Trophoblast cell (in vitro differentiated cells and primary cell): ENCODE measurements at places on chromosomes 16 and 17.

DNA sequence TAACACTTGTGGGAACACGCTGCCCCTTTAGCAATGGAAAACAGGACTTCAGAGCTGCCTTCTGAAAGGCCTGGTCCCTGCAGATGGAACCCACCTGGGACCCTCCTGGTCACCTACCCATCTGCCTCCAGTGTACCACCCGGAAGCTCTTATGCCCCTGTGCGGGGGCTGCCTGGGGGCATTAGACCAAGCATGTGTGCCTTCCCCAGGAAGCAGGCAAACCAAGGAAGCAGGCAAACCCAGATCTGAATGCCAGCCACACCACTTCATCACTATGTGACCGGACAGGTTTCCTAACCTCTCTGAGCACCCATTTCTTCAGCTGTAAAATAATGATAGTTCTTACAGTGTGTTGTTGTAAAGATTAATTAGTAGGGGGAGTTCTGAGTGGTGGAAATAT, 20.8 kb upstream of the LRRC37A3 start:
- peak; percentile 83 for DNase-seq

- no peak for DNase-seq
Measured at GRCh38 chr17:921161-921560, 58.4 kb downstream of the NXN start.

DNA sequence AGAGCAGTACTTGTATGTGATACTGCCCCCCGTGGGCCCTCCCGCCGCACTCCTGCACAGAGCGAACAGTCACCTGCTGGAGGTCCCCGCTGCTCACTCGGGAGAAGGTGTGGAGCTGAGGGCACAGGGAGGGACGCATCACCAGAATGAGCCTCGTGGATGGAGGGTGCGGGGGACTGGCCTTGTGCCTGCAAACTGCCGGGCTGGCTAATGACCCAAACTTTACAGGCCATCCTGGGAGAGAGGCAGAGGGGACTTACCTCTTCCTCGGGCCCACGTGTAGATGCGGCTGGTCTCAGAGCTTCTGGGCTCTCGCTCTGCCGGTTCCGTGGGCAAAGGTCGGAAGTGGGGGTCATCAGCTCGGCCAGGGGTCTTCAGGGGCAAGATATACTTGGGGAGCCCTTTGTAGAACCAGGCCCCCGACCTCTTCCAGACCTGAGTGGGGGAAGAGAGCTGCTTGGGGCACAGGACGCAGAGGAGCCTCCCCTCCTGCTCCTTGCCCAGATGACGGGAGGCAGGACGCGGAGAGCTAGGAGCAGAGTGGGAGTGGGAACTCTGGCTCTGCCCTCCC, 65.5 kb upstream of the DOC2B start:
- no peak for DNase-seq

- DNase-seq = no peak
Measured at GRCh38 chr17:13016881-13017654, 759 bp downstream of the ELAC2 start.

DNA sequence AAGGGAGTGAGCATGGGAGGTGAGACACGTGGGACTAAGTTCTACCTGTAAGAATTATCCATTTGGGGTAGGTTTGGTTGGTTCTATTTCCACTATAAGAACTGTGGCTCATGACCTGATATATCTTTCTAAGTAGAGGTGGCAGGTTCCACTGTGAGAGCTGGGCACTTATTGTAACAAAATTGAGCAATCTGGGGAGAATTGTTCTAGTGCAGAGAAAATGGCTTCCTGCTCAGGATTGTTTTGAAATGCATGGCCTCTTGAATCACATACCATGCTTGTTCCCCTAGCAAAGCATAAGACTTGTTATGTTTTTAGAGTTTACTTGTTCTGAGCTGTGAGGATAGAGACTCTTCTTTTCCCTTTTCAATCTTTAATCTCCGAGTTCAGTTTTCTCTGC, 125.9 kb downstream of the MAP2K6 start:
- DNase-seq = peak; percentile 37

GRCh38 chr17:73503560-73503959, 140.7 kb downstream of the SDK2 start:
- DNase-seq = no peak

DNA sequence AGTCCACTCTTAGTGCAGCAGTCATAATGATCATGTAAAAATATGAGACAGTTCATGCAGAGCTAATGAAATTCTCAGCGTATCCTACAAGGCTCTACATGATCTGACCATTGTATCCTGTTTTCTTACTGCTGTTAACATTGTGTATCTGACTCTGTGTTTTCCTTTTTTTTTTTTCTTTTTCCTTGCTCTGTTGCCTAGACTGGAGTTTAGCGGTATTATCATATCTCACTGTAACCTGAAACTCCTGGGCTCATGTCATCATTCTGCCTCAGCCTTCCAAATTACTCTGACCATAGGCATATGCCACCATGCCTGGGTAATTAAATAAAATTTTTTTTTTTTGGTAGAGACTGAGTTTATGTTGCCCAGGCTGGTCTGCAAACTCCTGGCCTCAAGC, 12.1 kb downstream of the DUS2 start:
- no peak for DNase-seq

DNA sequence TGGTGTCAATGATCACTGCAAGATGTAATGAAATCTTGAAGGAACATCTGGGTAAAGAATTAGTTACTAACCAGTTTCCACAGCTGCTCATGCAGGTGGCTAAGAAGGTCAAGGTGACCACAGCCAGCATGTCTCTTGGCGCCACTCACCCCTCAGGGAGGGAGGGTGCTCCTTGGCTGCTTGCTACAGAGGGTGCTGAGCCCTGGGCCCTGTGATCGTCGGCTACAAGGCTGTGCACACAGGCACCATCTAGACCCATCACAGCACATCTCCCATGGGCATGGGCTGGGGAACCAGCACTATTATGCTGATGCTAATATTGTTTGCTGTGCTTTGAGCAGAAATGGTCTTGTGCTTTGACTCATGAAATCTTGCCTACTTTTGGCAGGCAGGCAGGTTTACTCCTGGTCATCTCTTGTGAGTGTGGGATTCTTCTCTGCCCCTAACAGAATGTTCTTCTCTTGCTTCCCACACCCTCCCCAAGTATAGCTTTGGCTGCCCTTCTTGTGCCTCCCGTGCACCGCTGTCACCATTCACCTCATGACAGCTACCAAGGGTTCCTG, 36.4 kb downstream of the TXNDC11 start:
- no peak for DNase-seq
